ENCODE measurements at places on chromosomes 1 and 21.
A peak's percentile ranks its signal among the peaks of the same experiment; 100 is the strongest.

- DNase-seq: peak; percentile 73
Observed at GRCh38 chr1:224203243-224204016, 20.4 kb downstream of the DEGS1 start.

DNA sequence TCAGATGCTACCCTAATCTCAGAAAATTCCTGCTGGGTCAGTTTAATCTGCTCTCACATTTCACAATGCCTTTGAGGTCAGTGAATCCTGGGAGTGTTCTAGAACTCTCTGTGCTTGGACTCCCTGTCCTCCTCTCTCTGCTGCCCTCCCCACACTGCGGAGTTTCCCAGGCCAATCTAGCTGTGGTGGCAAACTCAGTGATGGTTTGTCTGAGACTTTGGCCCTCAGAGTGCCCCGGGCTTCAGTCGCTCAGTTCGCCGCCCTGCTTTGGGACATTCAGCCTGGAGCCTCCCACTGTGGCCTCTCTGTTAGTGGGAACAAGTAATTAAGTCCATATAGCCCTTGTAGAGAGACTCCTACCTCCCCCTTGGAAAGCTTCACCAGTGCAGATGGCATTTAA is 7.1 kb downstream of the C1orf226 start:
- no peak for DNase-seq

DNA sequence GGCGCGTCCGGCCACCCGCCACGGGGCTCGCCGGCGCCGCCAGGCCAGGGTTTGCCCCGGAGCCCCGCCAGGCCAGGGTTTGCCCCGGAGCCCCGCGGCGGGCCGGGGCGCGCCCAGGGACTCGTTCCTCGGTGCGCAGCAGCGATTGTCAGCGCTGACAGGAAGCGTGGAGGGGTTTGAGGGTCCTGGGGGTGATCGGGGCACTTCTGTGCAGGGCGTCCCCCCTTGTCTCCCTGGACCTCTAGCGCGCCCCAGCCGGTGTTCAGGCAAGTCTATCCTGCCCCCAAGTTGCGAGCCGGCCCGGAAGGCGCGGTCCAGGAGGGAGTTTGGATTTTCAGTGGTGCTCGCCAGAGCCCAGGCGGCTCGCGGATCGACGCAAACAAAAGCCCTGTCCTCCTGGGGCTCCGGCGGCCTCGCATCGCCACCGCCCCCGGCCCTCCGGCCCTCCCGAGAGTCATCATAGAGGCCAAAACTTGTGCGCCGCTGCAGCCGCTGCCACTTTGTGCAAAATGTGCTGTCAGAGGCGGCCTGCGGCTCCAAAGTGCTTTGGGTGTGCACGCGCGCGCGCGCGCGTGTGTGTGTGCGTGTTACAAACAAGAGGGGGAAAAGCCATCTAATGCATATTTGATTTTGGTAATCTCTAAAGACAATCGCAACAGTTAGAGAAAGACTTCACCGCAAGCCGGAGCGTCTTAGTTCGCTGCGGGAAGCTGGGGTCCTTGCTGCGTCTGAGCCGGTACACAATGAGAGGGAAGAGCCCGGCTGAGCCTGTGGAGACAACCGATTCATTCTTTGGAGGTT is 1.0 kb downstream of the ROR1 start:
- DNase-seq: peak; percentile 73

- no peak for DNase-seq
Observed at GRCh38 chr1:179030130-179030529, 4.4 kb downstream of the FAM20B start.

DNA sequence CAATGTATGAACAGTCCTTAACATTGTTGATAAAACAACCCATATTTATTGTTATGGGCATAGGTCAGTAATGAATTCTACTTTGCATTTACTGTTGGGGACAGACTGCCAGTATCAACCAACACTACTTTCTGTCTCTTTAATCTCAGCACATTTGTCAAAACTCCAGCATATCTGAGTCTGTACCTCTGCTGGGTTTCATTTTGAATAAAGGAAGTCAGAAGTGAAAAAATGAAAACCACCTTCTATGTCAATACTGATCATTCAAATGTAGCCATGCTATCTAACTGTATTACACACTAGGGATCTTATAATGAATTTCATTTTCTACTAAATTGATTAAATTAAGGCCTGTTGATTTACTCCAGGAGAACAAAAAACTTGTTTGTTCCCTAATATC is 24.2 kb upstream of the CXADR start:
- no peak for DNase-seq

- DNase-seq: no peak
Observed at GRCh38 chr1:173475564-173476196, 1.5 kb upstream of the PRDX6 start.

GRCh38 chr1:53077599-53077965 is 15.6 kb downstream of the PODN start:
- DNase-seq: no peak

- DNase-seq: no peak
Observed at GRCh38 chr1:218664385-218665170, 319.4 kb downstream of the TGFB2 start.

DNA sequence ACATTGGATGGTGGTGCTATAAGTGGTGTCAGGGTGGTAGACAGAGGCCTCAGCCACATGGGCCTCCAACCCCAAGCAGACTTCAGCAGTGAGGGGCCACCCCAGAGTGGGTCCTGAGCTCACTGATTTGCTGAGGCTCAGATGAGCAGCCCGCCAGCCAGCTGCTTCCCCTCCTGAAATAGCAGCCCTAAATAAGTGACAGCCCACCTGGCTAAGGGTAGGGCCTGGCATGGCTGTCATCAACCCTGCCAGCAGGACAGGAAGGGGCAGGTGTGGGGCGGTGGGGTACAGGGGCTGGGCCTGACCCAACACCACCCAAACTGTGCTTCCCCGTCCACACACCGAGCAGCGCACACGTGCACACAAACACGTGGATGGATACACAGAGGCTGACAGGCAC is 79.3 kb downstream of the GRIK3 start:
- DNase-seq: no peak

- DNase-seq: no peak
Observed at GRCh38 chr1:14654554-14654953, 56.1 kb downstream of the KAZN start.

DNA sequence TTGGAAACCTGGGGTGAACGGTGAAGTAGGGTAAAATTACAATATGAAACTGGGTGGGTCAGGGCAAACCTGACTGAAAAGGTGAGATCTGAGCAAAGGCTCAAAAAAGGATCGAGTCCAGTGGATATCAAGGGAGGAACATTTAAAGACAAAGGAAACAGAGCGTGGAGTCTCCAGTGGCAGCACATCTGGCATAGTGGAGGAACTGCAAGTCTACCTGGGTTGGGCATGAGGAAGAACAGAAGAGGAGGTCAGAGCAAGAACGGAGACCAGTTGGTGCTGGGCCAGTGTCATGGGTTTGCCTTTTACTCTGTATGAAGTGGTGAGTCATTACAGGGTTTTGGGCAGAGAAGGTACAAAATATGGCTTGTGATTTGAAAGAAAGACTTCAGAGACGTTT is 163.7 kb downstream of the NTPCR start:
- no peak for DNase-seq

DNA sequence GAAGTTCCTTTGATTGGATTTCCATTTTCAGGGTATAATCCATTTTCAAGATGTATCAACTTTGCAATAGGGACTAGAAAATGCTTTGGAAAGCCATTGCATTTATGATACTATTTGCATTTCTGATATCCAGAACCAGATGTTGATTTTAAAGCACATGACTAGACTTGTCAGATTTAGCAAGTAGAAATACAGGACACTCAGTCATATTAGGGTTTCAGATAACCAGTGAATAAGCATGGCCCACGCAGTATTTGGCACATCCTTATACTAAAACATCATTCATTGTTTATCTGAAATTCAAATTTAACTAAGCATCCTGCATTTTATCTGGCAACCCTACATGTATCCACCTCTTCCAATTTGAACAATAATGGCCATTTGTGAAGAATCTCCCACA is 113.3 kb upstream of the DPT start:
- DNase-seq: no peak

- DNase-seq: no peak
Observed at GRCh38 chr1:230226007-230226800, 159.2 kb downstream of the GALNT2 start.

DNA sequence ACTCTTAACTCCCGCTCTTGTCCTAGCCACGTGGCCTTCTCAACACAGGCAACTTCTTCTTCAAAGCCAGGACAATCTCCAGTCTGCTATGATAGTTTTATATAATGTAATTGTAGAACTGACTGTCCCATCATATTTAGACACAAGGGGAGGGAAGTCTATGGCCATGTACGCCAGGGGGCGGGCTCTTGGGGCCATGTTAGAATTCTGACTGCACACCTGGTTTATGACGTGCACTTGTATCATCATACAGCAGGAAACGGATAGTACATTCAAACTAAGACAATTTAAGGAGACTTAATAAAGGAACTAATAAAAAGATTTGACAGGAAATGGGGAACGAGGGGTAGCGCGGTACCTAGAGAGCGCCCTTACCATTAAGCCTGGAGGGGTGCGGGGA is 21.5 kb downstream of the DMRTB1 start:
- no peak for DNase-seq

GRCh38 chr1:207453710-207454045 is 450 bp upstream of the CR2 start:
- DNase-seq: no peak

DNA sequence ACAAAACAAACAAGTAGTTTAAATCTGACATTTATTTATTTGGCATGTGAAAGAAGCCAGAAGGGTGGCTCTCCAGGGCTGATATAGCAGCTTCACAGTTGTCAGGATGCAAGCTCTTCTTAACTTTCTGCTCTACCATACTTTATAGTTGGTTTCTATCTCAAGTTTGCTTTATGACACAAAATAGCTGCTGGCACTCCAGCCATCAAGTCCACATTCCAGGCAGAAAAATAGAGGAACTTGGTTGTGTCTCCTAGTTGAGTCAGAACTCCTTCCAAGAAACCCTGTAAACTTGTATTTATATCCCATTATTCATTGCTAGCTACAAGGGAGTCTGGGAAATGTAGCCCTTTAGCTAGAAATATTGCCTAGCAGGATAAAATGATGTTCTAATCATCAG is 24.0 kb upstream of the STUM start:
- DNase-seq: no peak

- DNase-seq: no peak
Observed at GRCh38 chr1:110956586-110956985, 7.1 kb downstream of the LRIF1 start.

DNA sequence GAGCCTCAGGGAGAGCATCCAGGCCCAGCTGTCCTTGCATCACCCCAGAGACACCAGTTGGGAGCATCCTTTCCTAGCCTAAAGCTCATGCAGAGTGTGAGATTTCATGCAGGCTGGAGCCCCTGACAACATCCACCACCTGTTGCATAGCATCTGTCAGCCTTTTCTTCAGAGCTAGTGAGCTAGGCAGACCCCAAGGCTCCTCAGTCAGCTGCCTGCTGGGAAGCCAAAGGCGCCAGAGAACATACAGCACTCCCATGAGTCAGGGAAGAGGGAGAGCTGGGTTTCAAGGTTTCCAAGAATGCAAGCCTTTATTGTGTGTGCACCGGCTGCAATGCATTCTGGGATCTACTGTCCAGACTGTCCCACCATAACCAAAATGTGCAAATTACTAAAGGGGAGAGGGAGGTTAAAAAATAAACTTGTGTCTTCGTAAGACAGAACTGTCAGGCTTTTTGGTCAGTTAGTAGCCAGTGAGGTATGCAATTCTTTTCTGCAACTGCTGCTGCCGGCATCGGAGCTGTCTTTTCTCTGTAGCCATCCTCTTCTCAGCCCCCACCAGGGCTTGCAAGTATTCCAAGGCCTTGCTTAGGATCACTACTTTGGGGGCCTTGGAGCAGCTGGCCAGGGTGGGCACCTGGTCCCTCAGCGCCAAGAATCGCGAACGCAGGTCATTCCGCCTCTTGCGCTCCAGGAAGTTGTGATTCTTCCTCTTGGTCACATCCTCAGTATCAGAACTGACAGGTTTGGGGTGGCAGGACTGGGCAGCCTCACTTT is 4.6 kb downstream of the MYCL start:
- no peak for DNase-seq

GRCh38 chr1:28510273-28510969 is 4.6 kb downstream of the RCC1 start:
- no peak for DNase-seq

- DNase-seq: no peak
Observed at GRCh38 chr1:39214998-39215873, 10.7 kb downstream of the MACF1 start.

DNA sequence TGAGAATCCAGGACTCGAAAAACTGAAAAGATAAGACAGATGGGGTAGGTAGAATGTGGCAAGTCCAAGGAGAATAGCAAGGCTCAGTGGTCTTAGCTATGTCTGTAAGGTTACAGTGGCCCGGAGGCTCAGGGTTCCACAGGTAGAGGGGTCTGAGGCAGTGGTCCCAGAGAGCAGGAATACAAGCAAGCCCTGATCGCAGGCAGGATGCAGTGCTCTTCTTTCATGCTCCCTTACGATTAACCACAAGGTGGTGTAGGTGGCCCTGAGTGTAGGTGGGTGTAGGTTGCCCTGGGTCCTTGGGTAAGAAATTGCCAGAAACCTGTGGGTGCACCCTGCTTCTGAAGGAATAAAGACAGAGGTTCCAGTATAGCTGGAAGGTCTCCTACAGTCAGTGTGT is 99.1 kb upstream of the RAB3GAP2 start:
- DNase-seq: no peak

- DNase-seq: no peak
Observed at GRCh38 chr1:47984175-47984789, 12.9 kb downstream of the TRABD2B start.

GRCh38 chr21:17903029-17903806 is 84.1 kb upstream of the C21orf91 start:
- no peak for DNase-seq

Measured in ascending aorta (tissue), 2 donors.